Activated CD8-positive, alpha-beta memory T cell treated with anti-CD3 and anti-CD28 coated beads for 48 hours (primary cell): ENCODE measurements at places on chromosomes 13 and 19.
A peak's percentile ranks its signal among the peaks of the same experiment; 100 is the strongest.

GRCh38 chr19:38144667-38145066, 79.4 kb downstream of the DPF1 start:
- no peak for DNase-seq

DNA sequence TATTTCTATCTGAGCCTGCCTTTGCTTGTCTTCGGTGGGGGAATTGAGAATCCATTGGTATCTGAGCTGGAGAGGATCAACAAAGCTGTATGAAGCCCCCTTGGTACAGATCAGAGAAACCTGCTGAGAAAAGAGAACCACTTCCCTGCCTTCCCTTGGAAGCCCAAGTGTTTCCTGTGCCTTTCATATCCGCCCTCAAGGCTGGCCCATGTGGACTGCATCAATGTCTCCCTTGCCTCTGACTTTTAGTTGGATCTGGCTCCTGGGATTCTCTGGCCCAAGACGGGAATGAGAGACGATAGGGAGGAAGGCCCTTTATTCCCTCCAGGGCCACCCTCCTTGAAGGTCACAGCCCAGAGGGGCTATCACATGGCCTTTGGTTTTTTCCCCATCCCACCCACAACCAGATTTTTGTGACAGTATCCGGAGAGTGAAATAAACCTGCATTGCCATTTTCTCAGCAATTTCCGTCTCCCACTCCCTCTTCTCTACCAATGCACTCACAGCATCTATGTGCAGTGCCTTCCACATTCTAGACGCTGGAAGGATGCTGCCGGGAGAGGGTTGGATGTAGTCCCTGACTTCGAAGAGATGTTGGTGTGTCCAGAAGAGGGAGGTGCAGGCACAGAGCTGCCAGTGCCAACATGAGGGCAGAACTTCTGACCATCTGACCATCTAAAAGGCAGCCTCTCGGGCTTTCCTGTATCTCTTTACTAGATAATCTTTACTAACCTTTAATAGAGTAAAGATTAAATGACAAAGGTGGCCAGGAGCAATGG, 63.8 kb downstream of the KCTD15 start:
- DNase-seq, result no peak

GRCh38 chr19:24004166-24004565, 82.8 kb upstream of the ZNF254 start:
- DNase-seq, result no peak

DNA sequence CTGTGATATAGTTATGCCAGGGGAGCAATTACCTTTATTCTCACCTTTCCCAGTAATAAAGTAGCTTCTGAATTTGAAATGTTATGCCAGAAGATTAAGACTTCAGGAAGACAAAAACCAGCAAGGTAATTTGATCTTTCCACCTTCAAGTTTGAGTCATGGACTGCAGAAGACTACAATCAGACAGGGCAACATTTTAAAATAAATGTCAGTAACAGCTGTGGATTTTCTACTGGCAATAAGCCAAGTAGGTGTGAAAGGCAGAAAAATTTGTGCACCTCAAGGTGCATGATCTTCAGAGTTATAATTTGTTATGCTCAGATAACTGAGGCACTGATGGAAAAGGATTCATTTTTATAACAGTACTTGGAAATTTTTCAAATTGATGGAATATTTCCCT, 54.9 kb downstream of the SLITRK1 start:
- no peak for DNase-seq

GRCh38 chr13:44397766-44398223, 24.2 kb downstream of the SERP2 start:
- no peak for DNase-seq

- DNase-seq, result no peak
Measured at GRCh38 chr13:71853725-71854124, 13.3 kb downstream of the DACH1 start.

GRCh38 chr13:38213314-38213713, 136.3 kb upstream of the UFM1 start:
- no peak for DNase-seq

DNA sequence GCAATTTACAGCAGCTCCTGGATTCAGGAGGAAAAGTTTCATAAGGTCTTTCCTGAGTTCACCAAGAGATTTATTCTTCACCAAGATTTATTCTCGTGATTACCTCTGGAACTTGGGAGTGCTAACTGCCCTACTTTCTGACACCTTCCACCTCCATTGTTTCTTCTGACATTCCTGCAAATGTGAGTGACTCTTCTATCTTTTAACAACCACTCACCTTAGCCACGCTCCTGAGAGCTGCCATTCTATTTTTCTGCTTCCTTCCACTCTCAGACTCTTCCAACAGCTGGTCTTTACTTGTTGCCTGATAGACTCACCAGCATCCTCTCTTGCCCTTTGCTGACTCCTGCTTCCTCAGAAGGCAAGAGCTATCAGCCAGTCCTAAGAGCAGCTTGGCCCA, 11.5 kb upstream of the CBY2 start:
- no peak for DNase-seq

DNA sequence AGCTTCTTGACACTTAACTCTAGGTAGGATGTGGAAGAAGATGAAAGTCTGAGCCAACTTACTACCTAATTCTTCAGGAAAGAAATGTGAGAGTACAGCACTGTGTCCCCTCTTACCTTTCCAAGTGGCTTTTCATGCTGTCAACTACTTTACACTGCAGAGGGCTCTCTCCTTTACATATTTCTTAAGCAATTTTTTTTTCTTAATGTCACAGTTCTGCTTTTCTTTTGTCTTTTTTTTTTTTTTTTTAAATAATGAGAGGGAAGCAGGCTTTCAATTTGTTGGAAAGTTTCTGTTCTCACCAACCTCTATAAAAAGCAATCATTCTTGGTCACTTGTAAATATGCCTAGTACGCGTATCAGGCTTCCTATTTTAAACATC, 212.7 kb upstream of the MIR17HG start:
- DNase-seq, result no peak

GRCh38 chr13:77698201-77699058, 943 bp downstream of the SLAIN1 start:
- peak; percentile 16 for DNase-seq

- no peak for DNase-seq
Measured at GRCh38 chr13:22961835-22962537, 218.8 kb upstream of the SGCG start.

DNA sequence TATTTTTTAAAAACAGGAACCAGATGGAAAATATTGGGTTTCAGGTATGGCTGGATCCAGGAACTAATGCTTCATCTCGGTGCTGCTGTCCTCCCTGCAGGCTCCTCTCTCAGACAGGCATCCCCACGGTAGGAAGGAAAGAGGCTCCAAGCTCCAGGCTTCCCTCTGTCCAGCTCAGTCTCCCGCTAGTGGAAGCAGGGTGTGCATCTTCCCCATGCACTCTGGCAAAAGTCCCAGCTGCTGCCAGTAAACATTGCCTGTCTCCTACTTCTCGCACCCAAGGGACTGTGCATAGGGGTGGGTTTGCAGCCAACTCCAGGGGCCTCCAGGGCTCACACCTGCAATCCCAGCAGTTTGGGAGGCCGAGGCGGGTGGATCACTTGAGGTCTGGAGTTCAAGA, 29.2 kb downstream of the IL12RB1 start:
- DNase-seq, result no peak

DNA sequence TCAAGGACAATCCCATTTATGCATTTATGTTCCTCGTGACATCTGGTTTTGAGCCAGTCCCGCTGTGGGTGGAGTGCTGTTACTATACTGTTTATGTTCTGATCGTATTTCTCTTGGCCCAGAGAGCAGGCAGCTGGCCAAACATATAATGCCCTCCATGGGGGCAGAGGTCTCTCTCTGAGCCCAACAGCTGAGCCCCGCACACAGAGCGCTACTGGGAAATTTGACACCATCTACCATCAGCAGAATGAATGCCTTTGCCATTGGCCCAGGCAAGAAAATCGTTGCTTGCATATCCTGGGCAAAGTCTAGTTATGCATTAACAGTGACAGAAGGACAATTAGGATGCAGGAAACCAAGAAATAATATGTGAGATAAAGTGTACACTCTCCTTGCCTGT, 126.8 kb upstream of the CACNA1A start:
- DNase-seq, result no peak

DNA sequence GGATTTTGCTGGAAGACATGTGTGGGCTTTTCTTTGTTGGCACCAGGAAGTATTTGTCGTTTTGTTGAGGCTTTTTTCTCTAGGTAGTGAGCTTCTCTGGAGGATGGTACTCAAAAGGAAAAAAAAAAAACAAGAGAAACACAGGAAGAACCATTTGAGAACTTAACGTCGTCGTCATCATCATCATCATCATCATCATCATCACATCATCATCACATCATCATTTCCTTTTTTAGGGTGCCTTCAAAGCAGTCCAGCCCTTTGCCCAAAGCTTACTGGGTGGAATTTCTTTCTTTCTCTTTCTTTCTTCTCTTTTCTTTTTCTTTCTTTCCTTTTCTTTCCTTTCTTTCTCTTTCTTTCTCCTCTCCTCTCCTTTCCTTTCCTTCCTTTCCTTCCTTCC, 2.2 kb upstream of the AMER2 start:
- no peak for DNase-seq

GRCh38 chr19:6480848-6481415, 655 bp downstream of the DENND1C start:
- no peak for DNase-seq

- no peak for DNase-seq
Measured at GRCh38 chr19:4737955-4738600, 14.4 kb upstream of the DPP9 start.

- DNase-seq, result no peak
Measured at GRCh38 chr13:99374169-99374991, 67.2 kb upstream of the GPR183 start.

DNA sequence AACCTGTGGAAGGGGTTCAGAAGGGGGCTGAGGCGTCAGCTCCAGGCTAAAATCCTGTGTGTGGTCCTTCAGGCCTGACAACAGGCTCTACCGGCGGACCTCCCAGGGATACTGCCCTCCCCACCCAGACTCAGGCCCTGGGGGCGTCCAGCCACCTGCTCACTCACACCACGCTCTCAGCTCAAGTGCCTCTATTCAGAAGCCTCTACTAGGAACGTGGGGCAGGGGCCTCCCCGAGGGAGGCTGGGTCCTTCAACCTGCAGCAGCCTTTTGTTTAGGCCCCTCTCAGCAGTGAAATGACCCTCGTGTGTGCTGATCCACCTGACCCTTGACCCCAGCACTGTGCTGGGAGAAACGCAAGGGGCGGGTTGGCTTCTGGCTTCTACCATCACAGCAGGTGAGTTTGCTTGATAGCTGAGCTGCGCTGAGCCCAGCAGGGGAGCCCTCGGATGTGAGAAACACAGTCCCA, 10.6 kb downstream of the PLPP2 start:
- DNase-seq, result no peak

- DNase-seq, result no peak
Measured at GRCh38 chr19:51094696-51095279, 12.1 kb upstream of the KLK14 start.

DNA sequence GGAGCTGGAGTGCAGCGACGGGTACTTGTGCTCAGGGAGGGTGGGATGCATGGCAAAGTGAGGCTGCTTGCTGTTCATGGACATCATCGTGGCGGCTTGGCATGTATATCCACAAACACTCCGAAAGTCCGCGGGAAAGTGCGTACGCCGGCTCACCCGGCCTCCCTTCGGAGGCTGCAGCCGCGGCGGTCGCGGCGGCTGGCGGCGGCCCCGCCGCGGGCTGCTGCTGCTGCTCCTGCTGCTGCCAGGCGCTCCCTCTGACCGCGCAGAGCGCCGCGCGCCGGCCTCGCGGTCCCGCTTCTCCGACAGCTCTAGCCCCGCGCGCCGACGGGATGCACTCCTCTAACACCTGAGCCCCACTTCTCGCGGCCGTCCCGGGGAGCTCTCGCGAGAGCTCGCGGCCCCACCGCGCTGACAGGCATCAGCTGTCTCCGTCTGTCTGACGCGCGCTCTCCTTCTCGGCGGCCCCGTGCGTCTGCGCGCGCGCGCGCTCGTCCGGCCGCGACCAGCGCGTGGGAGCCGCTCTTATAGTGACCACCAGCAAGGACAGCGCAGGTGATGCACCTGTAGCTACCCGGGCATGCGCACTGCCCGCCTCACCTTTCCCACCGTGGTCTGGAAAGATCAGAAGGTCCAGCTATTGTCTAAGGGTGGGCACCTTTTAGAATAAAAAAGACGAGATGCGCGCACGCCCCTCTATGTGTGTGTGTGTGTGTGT, at the start of gene POU4F1:
Gene POU4F1 (minus strand): TSS at position 313 of the 718 bp plus-strand sequence. CDS start 226 bp downstream, at position 87.
- peak; percentile 35 for DNase-seq

- no peak for DNase-seq
Measured at GRCh38 chr13:110377826-110378201, 70.7 kb downstream of the COL4A2 start.

DNA sequence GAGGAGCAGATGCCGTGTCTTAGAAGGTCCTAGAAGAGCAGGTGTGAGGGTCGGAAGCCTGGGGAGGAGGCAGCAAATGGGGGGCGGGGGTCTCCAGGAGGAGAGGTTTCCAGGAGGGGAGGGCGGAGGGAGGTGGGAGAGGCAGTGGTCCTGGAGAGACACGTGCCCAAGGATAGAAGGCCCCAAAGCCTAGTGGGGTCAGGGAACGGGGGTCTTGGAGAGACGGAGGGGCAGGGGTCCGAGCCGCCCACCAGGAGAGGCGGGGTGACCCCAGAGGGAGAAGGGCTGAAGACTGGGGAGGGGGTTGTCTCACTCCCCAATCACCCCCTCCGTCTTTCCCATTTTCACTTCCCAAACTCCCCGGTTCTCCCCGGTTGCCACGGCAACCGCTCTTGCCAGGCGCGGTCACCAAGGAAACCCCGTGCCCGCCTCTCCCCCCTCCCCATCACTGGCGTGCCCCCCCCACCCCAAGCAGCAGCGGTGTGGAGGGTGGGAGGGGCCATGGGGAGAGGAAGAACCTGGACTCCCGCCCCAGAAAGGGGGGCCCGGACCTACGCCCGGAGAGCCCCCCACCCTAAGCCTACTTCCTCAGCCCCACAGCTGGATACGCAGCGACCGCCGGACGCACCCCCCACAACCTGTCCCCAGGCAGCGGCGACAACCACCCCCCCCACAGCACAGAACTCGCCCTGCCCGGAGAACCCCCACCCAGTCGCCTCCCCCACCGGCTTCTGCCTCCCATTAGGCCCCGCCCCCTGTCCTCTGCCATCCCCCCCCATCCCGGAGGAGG, 988 bp downstream of the LRRC4B start:
- no peak for DNase-seq

DNA sequence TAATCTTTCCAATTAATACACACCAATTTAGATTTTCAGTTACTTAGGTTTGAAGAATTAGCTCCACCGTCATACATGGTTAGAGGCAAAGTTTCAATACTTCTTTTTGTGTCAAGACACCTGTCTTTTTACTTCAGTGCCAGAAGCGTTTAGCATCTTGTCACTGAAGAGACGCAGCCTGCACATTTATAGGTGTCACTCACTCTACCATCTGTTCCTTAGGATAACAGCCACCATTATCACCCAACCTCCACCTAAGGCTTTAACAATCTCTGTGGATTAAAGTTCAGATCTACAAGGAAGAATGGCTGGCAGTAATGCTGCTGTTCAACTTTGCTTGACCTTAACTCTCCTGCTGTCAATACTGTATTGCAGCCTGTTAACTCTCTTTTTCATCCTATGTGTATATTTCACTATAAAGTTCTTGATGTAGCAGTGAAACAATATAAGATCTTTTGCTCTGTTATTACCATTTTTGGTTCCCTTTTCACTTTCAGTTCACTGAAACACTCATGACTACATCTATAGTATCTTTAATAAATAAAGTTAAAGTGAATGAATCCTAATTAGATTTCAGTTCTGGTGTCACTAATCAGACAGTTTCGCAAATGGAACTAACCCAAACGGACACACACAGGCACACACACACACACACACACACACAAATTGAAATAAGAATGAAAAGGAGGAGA, 435.6 kb downstream of the PCDH9 start:
- DNase-seq, result no peak

- DNase-seq, result no peak
Measured at GRCh38 chr13:24648983-24649687, 31.1 kb upstream of the ATP12A start.

GRCh38 chr19:1252821-1253513, 4.6 kb downstream of the MIDN start:
- peak; percentile 61 for DNase-seq

- DNase-seq, result no peak
Measured at GRCh38 chr19:33878910-33879810, 82.5 kb downstream of the KCTD15 start.
